ENCODE measurements at places on chromosomes 4 and X.

GRCh38 chr4:336099-336892 is 1.3 kb upstream of the ZNF141 start:
- no peak for DNase-seq

- DNase-seq, result no peak
Observed at GRCh38 chr4:138182838-138183426, 59.2 kb downstream of the SLC7A11 start.

DNA sequence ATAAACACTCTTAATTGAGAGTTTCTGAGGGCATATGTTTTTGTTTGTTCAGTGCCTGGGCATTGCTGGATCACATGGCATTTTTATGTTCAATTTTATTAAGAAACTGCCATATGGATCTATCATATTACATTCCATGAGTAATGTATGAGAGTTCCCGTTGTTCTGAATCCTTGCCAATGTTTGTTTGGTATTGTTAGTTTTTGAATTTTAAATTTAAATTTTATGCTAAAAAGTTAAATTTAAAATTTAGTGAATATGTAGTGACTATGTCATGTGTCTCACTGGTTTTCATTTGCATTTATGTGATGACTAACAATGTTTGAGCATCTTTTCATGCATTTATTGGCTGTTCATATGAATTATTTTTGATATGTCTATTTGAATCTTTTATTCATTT is 54.8 kb upstream of the GEMIN8 start:
- DNase-seq, result no peak

- peak; percentile 41 for DNase-seq
Observed at GRCh38 chr4:143559757-143560147, 46.2 kb downstream of the SMARCA5 start.

DNA sequence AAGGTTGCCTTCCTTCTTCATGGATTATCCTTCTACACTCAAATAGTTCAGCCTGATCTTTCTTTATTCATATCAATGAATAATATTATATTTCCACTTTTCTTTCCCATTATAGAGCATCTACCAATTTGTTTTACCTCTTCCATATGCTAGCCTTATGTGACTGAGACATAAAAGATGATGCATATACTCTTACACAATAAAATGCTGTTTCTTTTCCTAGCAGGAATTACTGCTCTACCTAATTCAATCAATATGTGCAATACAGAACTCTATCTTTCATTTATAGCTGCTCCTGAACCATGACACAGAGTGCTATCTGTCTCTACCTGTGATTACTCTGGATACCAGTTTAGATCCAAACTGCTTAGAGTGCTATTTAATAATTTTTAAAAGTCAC is 2334.0 kb downstream of the PCDH7 start:
- DNase-seq, result no peak

DNA sequence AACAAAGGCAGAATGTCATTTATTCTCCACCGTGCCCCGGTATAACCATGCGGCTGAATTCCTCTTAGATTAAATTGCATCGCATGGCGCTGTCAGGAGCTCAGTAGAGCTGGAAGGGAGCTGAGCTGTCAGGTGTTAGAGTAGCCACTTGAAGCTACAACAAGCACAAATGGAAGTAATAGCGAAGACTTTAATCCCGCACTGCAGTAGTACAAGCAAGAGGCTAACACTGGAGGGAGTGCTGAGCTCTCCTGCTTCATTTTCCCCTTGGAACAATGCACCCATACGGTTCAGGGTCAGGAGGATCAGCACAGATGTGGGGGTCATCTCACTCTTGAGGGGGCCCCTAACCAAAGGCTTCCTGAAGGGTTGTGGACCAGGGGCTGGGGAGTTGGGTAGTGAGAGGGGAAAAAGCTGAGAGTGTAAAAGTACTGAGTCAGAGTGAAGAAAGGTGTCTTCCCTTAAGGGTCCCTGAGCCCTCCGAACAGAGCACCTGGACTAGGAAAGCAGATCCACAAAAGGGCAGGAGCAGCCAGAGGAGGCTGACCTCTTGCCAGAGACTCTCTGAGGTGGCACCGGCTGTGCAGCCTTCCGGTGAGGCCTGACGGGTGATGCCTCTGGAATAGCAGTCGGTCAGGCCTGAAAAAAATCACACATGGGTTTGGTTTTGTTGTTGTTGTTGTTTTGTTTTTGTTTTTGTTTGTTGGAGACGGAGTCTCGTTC is 36.0 kb upstream of the CBR4 start:
- DNase-seq, result no peak

DNA sequence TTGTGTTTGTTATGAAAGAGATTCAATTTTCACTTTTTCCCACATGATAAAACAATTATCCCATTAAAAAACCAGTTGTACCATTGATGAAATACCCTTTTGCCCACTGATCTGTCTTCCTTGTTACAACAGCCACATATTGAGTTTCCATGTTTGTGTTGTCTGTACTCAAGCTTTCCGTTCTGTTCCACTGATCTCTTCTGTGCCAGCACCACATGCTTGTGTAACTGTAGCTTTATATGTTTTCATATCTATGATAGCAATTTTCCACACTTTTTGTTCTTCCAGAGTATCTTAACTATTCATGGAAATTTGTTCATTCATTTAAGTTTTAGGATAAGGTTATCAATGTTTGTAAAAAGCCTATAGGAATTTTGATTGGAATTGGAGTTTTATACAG is 24.3 kb upstream of the RELL1 start:
- no peak for DNase-seq

- DNase-seq, result no peak
Observed at GRCh38 chr4:52250154-52250553, 199.1 kb downstream of the SPATA18 start.

DNA sequence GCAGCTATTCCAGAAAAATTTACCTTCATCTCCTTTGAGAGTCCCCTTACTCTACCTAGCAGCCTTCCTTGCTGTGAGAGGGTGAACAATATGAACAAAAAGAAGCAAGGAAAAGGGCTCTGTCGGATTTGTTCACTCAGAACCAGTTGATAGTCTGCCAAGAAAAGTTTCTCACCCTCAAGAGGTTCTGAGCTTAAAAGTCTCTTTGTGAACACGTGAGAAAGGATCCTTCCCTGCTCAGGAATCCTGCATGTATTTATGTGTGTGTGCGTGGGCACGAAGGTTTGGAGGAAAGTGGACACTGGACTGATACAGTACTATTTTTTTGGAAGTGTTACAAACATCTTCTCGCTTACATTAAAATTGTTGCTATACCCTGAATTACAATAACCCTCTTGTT is 178.6 kb upstream of the JADE1 start:
- DNase-seq, result no peak

DNA sequence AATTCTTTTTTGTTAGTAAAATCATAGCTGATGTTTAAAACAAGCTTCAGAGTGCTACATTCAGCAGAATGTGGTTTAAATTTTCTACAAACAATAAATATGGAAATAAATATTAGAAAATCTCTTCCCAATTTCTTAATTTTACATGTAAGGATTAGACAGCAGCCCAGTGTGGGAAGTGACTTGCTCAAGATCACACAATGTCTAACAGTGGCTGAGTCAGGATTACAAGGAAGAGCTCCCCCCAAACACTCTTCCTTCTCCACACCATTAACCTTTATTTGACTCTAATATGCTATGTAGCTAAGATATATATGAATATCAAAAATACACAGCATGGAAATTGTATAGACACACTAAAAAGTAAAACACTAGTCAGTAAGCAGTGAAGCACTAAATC is 59.5 kb downstream of the SLC10A7 start:
- no peak for DNase-seq

GRCh38 chrX:150199181-150199580 is 163.9 kb upstream of the MAMLD1 start:
- DNase-seq, result no peak

GRCh38 chr4:48585401-48585800 is 95.3 kb downstream of the ZAR1 start:
- no peak for DNase-seq

DNA sequence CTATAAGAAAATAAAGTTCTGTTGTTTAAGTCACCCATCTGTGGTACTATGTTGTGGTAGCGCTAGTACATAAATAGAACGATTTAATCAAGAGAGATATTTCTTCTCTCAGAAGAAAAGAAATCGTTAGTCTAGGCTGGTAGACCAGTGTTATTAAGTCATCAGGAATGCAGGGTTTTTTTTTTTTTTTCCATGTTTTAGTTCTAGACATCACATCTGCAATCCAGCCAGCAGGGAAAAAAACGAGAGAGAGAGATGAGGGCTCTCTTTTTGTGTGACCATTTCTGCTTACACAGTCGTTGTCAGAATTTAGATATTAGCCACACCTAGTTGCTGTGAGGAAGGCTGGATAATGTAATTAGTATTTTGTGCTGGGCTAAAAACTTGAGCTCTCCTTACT is 417.4 kb downstream of the TMA16 start:
- DNase-seq, result no peak

DNA sequence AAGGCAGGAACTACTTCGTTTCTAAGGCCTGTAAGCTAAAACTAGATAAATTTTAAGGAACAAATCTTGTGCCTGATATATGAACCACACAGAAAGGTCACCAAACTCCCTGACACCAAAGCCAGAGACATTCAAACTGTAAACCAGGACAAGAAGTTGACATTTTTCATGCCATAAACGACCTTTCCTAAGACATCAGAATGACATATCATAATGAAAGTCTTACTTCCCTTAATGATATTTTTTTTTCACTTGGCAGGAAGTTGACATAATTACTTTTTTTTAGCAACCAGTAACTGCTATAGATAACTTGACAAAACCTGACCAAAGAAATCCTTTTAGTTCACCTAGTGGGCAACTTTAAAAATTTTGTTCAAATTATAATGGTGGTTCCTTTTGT is 231.5 kb upstream of the AGTR2 start:
- no peak for DNase-seq

- no peak for DNase-seq
Observed at GRCh38 chrX:150239946-150240642, 123.0 kb upstream of the MAMLD1 start.

DNA sequence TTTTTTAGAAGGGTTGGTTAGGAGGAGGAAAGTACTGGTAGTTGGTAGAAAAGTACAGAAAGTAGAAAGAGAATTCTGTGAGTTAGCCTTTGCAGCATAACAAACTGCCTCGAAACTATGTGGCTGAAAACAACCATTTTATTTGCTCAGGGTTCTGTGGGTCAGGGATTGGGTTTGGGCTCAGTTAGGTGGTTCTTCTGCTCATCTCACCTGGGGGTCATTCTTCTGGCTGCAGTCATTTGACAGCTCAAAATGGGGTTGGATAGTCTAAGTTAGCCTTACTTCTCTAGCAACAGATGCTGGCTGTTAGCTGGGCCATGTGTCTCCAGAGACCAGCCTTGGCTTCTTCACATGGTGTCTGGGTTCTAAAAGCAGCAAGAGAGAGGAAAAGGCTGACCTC is 119.4 kb downstream of the SMIM20 start:
- DNase-seq, result no peak

DNA sequence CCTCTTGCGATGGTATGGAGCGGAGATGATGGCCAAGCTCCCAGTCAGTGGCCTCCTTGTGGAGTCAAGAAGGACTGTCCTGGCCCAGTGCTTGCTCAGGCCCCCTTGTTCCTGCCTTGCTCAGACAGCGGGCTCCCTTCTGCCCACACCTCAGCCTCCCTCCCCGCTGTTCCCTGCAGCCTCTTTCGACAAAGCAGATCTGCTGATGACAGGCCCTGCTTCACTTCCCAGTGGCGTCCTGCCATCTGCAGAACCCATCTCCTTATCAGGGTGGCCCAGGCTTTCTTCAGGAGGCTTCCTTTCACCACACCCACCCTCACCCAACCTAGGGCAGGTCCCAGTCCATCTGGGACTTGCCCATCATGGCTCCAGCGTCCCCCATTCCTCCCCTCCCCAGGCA is 80.0 kb downstream of the CLDN34 start:
- DNase-seq, result no peak

GRCh38 chr4:3366893-3367775 is 74.3 kb downstream of the RGS12 start:
- DNase-seq, result no peak

DNA sequence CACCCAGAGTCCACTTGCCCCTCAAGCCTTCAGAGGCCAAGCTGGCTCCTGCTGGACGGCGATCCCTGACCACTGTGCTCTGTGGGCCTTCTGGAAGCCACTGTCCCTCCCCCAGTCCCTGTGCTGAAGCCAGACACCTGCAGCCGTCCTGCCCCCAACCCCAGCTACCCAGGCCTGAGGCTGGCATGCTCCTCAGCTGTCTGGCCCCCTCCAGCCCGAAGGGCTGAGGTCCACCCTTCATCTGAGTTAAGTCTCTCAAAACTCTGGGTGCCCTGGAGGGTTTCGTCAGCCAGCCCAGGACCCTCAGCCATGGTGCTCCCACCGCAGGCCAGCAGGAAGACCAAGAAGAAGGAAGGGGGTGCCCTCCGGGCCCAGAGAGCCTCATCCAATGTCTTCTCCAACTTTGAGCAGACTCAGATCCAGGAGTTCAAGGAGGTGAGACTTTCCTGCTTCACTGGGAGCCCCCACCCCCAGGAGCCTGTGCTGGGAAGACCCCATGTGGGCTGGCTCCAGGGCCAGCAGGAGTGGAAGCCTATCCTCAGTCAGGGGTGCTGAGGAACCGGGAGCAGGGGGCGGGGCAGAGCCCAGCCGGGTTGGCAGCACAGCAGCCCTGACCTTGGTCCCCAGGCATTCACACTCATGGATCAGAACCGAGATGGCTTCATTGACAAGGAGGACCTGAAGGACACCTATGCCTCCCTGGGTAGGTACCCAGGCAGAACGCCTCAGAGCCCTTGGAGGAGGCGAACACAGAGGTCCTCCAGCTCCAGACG is 4.2 kb downstream of the MYL5 start:
- no peak for DNase-seq

- no peak for DNase-seq
Observed at GRCh38 chrX:44400588-44400987, 57.1 kb upstream of the EFHC2 start.

GRCh38 chr4:54144661-54145171 is 44.8 kb downstream of the GSX2 start:
- no peak for DNase-seq

GRCh38 chr4:165208221-165208652 is 876 bp downstream of the KLHL2 start:
- DNase-seq, result peak; percentile 28

DNA sequence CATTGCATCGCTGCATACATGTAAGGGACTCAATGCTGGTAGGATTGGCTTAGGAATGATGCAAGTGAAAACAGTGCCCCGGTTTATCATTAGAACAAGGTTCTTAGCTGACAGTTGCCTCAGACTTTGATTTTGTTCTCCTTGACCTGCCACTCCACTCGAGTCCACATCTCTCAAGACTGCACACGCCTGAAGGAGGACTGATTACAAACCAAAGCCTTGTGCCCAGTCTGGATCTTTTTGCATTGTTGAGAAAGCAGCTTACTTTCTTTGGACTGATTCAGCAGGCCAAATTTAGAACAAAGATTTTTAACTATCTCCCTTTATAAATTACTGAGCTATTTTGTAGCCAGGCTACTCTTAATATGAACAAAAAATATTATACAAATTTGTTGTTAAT is 125.6 kb downstream of the PTTG2 start:
- DNase-seq, result no peak

- DNase-seq, result no peak
Observed at GRCh38 chrX:10121787-10122186, 35.0 kb upstream of the CLCN4 start.

- DNase-seq, result no peak
Observed at GRCh38 chrX:73850124-73851013, 287.4 kb downstream of the CHIC1 start.

Data from CD4-positive, alpha-beta T cell treated with Interleukin-12 subunit alpha and Interleukin-12 subunit beta, for 1 hour (primary cell).